Cerebellar nuclear complex (tissue), 1 donor: ENCODE measurements at places on chromosomes 6 and 20.

DNA sequence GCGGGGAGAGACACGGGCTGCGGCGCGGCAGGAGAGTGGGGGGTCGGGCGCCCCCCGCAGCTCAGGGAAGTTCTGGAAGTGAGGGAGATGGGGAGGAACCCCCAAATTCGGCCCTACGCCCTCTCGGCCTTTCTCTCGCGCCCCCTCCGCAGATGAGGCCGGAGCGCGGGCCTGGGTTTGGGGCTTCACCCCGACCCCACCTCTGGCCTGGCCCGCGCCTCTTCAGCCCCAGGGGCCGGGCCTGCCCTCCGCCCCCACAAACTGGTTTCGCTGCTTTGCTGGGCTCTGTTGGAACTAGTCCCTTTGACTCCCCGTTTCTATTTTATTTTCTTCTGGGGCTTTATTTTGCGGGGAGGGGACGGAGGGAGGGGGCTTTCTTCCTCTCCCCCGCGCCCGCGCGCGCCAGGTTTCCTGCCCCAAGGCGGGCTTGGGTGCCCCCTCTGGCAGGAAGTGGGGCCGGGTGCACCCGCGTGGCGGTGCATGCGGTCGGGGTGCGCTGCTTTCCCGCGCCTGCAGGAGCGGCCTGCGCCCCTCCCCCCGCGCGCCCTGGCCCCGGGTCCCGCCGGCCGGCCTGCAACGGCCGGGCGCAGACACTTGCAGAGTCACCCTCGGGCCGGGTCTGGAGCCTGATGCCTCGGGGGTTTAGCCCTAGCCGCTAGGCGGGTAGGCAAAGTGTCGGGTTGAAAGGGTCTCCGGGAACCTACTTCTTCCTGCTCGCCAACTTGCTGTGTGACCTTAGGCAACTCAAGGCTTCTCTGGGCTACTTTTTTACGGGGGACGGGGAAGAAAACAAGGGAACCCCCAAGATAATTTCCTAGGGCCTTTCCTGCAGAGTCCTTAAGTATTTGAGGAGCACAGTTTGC is 1.3 kb downstream of the HMGA1 start:
- no peak for DNase-seq

DNA sequence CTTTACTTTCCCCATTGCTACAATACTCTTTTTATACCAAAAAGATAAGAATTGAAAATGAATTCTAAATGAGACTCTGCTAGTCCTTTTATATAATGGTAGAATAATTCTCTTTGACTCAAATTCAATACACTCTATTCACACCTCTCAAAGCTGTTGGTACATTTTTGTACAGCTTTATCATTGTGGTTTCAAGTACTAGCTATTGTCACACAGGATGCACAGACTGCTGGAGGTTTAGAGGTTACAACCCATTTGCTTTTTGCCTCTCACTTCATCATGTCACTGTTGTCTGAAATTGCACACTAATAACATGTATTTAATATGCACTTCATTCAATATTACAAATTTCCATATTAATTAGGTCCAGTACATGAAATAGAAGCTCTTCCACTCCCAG is 442.2 kb upstream of the ARID1B start:
- no peak for DNase-seq

- DNase-seq, result no peak
Measured at GRCh38 chr20:54123587-54124180, 50.1 kb downstream of the CYP24A1 start.

GRCh38 chr6:41237128-41237527 is 9.0 kb downstream of the TREML4 start:
- no peak for DNase-seq

DNA sequence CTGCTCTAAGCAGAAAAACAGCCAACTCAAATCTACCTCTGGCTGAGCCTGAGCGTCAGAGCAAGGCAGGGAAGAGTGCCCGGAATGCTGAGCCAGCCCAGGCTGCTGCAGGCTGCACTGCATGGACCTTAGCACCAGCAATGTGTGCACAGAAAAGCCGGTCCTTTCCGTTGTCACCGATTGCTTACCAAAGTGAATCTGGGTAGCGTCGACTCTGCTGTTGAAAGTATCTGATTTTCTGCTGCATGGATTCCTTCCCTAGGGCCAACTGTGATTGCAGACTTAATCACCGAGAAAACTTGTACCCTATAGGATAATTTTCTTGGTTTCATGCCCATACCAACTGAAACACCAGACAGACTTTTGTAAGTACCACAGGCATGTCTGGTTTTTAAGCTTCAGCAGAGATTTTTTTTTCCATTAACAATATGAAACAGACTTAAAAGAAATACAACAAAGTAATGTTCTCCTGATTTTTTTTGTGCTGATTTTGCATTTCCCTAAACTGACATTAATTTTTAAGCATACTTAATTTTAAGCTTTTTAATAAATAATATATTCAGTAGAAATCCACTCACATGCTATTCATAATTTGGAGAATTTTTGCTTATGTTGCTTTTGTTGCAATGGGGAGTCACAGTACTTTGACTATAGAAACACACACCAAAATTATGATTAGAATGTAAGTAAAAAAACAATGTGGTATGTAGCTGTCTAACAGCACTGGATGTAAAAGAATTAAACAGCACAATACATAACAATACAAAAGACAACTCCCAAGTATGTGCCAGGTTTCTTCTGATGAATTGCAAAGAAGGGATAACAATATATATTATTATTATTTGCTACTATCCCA is 218.0 kb downstream of the THBS2 start:
- no peak for DNase-seq
